ENCODE measurements at places on chromosomes 3 and 15.
A peak's percentile ranks its signal among the peaks of the same experiment; 100 is the strongest.

DNA sequence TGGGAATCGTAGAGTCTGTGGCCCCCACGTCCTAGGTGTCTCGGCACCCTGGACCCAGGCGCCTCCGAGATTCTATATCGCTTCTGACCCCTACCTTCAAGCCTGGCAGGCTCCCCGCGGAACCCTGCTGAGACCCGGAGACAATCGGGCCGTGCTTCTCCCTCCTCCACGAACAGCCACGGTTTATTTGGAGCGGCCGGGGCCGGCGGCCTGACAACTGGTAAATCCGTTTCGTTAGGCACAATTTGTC, 1.4 kb downstream of the GATA2 start:
- no peak for DNase-seq

DNA sequence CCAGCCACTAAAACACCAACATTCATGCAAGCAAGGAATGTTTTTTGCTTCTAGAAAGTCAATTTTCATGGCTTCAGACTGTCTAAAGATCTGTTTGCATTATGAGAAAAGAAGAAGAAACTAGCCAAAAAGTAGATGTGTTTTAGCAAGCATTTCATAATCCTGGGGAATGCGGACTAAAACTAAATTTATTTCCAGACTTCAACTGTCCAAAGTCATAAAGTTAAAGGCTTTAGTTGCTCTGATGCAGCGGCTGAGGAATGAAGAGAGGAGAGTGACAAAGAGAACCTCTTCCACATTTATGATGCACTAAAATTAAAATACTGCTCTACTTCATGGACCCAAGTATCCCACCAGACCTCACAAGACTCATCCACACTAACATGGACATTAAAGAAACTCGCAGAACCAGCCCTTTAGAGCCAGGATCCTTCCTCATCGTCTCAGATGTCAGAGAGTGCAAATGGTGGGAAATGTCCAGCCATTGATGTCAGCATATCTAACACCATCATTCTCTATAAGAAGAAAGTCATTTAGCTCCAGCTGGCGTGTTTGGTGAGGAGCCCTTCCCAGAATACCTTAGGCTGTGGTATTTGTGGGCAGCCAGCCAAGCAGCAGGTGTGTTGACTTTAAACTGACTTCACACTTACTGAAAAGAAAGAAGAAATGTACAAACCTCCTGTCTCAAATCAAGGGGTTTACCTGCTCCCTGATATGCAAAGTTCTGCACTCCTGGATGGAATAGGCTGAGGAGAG, 17.4 kb downstream of the FYCO1 start:
- no peak for DNase-seq

DNA sequence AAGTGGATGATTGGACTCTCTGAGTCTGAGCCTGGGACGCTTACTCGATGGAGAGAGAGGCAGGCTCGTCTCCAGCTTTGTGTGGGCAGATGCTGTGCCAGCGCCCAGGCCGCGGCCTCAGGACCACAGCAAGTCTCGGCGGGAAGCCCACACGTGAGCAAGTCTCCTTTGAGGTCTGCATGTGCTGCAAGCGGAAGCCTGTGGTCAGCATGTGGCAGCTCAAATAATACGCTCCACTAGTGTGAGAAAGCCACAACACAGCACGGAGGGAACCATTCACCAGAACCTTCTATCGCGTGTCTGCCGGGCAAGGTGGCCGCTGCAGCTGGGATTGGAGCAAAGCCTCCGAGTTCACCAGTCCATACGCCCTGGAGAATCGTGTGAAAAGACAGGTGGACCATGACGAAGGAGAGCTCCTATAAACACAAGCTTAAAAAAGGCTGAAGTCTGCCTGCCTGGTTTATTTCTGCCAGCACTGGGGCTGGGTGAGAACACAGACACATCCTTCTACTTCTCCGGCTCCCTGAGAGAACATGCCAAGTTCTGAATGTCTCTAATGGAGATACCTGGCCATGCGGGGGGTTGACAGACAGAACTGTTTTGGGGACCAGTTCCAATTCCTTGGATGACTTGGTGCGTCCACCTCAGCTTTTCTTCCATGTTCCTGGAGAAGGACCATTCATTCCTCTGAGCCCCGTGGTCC, 82.0 kb upstream of the LRIG1 start:
- peak; percentile 12 for DNase-seq

GRCh38 chr3:58751882-58752567, 85.5 kb upstream of the FAM3D start:
- no peak for DNase-seq

GRCh38 chr15:25741256-25741580, 121.9 kb downstream of the ATP10A start:
- DNase-seq: no peak

DNA sequence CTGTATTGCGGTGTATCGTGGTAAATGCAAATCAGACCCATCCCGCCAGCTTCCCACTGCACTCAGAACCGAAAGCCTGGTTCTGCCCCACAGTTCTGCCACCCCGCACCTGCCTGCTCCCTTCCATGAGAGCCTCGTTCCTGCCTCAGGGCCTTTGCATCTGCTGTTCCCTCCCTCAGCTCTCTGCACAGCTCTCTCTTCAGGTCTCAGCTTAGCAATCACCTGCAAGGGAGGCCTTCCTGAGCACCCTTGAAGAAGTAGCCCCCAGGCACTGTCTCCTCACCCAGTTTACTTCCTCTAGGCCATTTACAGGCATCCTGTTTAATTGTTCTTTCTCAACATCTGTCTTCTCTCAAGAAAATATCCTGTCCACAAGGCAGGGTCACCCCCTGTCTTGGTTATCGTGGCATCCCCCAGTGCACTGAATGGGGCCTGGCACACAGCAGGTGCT, 13.3 kb upstream of the IQSEC1 start:
- DNase-seq: no peak

DNA sequence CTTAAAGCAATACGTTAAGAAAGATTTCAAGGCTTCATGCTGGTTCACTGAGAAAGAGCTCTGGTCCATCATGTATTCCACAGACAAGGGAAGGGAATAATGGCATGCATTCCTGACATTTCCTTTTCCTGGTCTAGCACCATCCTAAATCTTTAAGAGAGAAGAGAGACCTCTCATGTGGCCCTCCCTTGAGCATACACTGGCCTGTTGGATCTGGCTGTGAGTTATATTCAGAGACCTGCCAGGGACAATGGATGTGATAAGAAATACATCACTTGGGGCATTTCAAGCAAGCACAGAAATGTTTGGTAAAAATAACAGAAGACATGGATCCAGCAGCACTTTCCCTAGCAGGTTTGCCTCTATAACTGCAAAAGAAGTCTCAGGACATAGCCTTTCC, 507.8 kb downstream of the NLGN1 start:
- DNase-seq: no peak

DNA sequence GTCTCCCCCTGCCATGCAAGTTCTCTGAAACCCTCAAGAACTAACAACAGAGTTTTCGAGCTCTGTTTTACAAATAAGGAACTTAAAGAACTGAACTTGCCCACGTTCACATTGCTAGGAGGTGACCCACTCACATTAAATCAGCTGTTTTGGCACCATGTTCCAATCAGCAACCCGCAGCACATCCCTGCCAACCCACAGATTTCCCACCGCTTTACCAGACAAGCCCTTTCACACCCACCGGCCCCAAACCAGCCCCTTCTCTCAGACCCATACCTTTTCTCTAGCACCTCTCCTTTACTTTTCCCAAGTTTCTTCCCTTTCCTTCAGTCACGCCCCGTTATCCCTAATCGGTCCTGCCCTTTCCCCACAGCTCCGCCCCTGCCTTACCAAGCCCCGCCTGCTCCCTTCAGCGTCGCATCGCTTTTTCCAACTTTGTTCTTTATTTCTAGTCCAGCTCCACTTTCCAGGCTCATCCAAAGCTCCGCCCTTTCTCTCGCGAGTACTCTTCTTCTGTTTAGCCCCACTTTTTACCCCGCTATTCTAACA, 804 bp upstream of the BRPF1 start:
- peak; percentile 41 for DNase-seq

DNA sequence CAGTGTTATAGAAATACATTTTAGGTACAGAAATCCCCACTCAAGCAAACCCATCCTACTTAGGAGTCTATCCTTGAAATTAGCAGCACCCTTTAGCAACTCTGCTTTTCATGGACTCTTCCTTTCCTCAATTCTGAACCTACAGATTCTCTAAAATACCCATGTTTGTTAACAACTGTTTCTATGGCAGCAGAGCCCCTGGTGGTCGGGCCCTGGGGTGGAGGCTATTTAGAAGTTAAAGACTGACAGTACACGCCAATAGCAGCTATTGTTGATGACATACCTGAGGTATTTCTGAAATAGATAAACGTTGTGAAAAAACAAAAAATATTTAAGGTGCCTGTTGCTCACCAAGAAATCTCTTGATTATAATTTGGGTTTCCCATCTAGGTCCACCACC, 23.4 kb upstream of the NRG4 start:
- DNase-seq: no peak

GRCh38 chr3:5520237-5520636, 332.7 kb downstream of the EDEM1 start:
- DNase-seq: no peak

DNA sequence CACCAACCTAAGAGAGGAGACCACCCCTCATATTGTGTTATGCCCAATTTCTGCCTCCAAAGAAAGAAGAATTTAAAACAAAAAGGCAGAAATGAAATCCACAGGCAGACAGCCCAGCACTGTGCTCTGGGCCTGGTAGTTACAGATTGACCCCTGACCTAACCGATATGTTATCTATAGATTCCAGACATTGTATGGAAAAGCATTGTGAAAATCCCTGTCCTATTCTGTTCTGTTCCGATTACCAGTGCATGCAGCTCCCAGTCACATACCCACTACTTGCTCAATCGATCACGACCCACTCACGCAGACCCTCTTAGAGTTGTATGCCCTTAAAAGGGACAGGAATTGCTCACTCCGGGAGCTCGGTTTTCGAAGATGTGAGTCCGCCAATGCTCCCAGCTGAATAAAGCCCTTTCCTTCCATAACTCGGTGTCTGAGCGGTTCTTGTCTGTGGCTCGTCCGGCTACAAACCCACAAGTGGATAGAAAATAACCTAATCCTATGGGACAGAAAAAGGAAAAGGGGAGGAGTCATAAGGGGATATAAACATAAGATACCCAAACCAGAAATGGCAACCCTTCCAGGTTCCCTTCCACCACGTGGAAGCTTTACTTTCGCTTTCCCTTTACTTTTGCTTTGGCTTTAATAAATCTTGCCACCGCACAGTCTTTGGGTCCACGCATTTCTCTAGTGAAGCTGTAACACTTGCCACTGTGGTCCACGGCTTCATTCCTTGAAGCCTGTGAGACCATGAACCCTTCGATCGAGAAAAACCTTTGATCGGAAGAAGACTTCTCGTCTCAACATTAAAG, 1.7 kb upstream of the CFAP91 start:
- DNase-seq: no peak

DNA sequence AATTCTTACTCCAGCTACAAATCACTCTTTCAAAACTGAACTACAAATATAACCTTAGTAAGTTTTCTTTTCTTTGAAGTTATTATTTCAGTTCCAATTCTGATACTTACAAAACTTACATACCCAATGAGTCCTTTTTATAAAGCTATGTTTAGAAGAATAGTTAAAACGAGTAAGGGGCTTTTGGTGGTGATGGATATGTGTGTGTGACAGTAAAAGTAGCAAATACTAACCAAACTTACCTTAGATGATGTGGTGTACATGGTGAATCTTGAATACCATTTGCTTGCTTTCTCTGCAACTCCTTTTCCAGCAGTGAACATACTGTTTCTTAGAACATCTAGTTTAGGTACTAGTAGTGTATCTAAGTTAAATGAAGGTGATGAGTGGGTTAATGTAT, 68.4 kb downstream of the SLC24A1 start:
- no peak for DNase-seq

DNA sequence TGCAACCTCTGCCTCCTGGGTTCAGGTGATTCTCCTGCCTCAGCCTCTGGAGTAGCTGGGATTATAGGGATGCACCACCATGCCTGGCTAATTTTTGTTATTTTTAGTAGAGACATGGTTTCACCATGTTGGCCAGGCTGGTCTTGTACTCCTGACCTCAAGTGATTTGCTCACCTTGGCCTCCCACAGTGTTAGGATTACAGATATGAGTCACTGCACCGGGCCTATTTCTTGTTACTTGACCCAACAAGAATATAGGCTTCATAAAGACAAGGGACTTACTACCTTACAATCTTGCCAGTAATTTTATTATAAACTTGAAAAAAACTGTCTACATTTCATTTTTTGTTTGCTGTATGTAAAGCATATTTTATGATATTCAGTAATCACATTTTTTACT, 21.4 kb upstream of the ZBTB47 start:
- no peak for DNase-seq

- no peak for DNase-seq
These were observed 185.6 kb upstream of the SYNPR start for GRCh38 chr3:63092515-63092914.

- no peak for DNase-seq
These were observed 205.8 kb downstream of the TJP1 start for GRCh38 chr15:29616512-29616911.

DNA sequence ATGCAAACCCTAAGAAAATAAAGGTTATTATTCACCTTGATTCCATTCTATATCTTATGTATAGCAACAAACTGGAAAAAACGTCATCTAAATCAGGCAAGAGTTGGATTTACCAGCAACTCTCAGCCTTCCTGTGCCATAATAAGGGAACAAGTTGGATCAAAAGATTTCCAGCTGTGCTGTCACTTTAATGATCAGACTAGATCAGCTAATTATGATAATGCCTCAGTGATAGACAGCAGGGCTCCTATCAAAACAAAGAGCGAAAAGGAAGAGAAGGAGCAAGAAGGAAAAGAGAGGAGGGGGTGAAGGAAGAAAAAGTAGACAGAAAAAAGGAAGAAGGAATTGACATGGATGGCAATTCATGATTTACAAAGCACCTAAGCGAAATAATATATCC, 36.7 kb upstream of the BCL6 start:
- no peak for DNase-seq
